ENCODE measurements at places on chromosomes 1 and 21.

GRCh38 chr1:241171991-241172390 lies 185.0 kb downstream of the RGS7 start:
- no peak for DNase-seq

DNA sequence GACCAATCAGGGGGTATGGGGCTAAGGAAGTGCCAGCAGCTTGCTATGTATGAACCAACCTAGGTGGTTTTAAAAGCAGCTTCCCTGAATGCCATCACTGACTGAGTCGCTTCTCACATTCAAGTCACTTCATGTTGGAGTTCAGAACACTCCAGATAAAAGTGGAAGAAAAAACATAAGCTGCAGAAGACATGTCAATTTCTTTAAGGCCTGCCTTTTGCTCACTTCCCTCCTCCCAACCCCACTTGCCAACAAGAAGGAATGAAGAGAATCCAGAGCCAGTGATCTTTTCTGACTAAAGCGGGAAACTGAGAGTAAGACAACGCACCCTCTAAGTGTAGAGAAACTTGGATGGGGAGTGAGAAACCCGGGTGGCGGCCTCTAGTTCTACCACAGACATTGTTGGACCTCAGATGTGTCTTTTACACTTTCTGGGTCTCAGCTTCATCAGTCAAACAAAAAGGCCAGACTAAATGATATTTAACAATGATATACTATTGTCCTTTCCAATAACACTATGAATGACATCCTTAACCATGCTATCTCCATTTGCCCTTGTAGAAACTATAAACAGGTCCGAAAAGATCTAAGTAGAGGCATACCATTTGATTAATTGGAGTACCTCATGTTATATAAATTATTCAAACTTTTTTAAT lies 54.1 kb downstream of the LUZP1 start:
- no peak for DNase-seq

DNA sequence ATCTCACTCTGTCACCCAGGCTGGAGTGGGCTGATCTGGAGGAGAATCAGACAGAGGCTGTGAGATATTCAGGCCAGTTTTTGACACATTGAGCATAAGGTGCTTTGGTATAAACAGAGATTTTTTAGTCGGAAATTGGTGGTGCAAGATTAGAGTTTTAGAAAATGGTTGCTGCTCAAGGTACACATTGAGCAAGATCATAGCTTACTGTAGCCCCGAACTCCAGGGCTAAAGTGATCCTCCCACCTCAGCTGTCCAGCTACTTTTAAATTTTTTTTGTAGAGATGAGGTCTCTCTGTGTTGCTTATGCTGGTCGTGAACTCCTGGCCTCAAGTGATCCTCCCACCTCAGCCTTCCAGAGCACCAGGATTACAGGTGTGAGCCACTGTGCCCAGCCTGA lies 43.9 kb upstream of the USP1 start:
- DNase-seq: no peak

DNA sequence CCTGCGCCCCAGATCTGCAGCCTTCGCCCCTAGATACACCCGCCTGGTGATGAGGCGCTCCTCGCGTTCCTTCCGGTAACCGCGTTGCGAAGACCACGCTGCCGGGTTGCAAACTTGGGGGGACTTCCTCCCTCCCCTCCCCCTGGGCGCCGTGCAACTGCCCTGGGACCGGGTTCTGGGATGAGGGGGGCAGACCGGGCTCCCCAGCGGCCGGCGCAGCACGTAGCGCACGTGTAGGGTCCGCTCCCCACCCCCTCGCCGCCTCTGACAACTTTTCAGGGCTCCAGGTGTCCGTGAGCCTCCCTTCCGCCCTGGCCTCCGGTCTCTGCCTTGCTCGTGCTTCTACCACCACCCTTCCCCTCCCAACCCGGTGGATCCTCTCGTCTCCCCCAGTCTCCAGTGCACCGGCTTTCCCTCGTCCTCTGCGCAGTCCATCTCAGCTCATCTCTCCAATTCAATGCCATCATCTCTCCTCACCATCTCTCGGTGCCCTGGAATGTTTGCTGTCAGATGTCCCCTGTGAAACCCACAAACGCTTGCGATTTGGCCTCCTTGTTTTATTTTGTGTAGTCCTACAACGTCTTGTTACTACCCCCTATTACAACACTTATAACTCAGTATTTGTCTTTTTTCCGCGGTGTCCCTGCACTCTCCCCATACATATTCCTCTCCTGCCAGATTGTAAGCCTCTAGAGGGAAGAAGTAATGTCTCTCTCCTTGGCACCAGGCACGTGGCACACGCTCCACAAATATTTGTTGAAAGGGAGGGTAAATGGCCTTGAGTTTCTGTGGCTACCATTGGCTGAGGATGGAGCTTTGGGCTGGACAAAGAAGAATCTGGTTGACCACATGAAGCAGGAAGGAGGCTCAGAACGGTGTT lies 782 bp downstream of the PCAT6 start:
- DNase-seq: no peak

- DNase-seq: no peak
Observed at GRCh38 chr1:46556822-46557221, 5.4 kb upstream of the KNCN start.

DNA sequence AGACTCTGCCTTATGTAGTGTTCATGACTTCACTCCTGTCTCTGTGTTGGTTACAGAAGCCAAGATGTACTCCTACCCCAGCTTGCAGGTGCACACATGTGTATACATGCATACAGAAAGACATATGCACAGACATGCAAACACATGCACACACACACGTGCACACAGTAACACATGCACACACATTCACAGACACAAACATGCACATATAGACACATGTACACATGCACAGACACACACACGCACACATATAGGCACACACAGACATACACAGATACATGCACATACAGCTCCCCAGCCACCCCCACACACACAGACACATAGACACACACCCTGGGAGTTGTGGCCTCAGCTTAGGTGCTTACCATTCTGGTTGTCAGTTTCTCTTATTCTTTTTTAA lies 362.6 kb upstream of the C1orf174 start:
- no peak for DNase-seq

GRCh38 chr21:42356650-42357049 lies 5.9 kb upstream of the TFF2 start:
- no peak for DNase-seq

DNA sequence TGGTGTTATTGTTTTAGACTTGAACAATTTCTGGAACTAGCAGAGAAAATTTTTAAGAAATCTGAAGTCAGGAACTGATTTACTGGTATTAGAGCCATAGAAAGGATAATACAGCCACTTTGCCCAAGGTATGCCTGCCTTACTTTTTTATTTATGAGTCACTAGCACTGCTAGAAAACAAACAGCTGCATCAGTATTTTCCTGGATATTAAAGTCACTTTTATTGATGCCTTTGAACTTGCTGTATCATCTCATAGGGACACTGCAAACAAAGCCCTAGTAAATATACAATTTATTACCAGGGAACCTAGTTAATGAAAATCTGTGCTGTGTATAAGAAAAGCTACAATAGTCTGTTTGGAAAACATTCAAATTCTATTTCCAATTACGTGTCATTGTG lies 490.8 kb upstream of the TMPRSS15 start:
- DNase-seq: no peak

DNA sequence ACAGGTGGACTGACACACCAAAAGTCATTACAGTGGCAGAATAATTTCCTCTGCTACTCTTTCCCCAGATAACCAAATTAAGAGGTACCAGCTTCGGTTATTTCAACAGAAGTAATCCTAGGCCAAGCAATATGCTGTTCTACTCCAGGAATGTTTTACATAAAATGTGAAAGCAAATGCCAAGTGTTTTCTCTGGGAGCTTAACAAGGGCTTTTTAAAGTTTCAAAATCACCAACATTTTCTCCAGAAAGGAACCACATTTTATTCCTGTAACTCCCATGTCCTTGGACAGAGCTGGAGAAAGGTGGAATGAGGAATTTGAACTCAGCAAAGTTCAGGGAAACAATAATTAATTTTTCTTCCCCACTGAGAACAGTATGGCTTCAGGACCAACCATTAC lies 27.2 kb downstream of the CNN3 start:
- no peak for DNase-seq

GRCh38 chr1:101325144-101325543 lies 88.3 kb downstream of the S1PR1 start:
- DNase-seq: no peak

GRCh38 chr1:59176471-59176870 lies 120.4 kb upstream of the FGGY start:
- DNase-seq: no peak

DNA sequence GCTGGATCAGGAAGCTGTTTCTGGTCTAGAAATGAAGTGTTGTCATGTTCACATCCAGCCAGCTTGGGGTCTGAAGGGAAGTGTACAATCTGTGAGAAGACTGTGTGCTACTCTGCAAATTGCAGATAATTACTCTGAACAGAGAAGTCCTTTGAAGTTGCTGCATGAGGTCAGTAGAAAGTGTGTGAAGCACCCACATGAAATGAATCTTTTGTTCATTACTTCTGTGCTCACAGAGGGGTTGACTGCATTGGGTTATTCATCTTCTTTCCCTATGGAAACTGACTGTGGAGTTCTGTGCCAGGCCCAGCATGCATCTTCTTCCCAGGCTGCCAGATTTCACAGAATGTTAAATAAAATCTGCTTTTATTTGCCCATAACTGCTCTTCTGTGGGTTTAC lies 47.1 kb downstream of the CTH start:
- DNase-seq: no peak

DNA sequence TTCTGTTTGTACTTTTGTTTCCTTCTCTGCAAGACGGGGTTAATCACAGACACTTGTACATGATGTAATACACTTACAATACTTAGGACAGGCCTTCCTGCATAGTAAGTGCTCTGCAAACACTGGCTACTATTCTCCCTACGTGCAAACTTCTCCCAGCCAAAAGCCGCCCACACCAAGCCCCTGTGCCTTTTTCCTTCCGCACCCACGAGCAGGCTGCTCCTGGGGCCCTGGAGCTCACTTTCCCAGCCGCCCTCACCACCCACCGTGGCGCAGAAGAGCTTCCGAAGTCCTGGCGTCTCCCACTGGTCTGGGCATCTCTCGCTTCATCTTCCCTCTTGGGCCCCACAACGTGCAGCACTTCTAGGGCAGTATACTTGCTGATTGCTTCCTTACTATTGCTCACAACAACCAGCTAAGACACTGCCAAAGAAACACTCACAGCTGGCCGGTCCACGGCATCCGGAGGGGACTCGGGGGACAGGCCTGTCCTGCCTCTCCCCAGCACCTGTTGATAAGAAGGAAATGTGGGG lies 22.5 kb upstream of the GPR157 start:
- no peak for DNase-seq

DNA sequence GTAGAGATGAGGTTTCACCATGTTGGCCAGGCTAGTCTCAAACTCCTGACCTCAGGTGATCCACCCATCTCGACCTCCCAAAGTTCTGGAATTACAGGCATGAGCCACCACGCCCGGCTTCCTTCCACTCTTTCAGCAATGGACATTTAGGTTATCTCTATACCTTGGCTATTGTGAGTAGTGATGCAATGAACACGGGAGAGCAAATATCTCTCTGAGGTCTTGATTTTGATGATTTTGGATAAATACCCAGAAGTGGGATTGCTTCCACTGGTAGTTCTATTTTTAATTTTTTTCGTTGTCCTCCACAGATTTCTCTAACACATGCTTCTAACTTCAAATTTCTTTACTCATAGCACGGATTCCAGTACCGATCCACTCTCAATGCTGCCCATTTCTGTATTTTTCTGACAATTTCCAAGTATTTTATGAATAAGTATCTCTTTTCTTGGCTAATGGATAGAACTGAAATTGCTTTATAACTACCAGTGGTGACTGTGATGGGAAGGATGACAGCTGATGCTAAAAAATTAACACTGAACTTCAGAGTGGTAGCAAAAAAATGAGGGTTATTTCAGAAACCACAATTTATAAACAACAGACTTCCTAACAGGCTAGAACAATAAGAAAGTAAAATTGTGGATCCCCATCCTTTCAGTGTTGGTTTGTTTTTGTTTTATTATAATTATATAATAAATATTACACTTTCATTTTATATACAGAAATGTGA lies 327.5 kb upstream of the RUNX1 start:
- no peak for DNase-seq

DNA sequence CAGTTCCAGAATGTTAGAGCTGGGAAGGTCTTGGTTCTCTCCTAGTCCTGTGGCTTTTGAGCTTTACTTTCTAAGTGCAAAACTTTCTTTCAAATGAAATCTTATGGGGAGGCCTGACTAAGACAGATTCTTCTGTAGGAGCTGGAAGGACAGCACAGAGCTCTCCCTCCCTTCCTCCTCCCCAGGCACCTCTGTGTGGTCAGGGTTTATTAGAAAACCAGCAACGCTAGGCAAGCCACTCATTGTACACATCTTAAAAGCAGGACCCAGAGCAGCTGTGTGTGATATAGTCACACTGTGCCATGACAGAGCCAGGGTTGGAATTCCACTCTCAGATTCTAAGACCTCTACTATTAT lies 241.1 kb upstream of the RAB4A start:
- no peak for DNase-seq

DNA sequence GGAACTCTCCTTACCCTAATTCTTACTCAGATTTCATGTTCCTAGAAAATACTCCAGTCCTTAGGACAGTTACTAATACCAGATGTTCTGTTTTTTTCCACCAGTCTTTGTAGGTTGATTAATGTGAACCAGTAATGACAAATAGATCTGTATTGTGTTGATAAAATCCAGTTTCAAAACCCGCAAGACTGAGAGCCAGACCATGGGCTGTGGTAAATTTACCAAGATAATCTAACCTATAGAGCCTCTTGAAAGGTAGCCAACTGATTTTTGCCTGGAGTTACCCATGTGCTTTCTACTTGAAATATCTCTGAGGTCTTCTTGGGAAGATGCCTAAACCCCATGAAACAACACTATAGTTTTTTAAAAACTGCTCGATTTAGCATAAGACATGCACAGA lies 46.5 kb upstream of the CDC7 start:
- no peak for DNase-seq

DNA sequence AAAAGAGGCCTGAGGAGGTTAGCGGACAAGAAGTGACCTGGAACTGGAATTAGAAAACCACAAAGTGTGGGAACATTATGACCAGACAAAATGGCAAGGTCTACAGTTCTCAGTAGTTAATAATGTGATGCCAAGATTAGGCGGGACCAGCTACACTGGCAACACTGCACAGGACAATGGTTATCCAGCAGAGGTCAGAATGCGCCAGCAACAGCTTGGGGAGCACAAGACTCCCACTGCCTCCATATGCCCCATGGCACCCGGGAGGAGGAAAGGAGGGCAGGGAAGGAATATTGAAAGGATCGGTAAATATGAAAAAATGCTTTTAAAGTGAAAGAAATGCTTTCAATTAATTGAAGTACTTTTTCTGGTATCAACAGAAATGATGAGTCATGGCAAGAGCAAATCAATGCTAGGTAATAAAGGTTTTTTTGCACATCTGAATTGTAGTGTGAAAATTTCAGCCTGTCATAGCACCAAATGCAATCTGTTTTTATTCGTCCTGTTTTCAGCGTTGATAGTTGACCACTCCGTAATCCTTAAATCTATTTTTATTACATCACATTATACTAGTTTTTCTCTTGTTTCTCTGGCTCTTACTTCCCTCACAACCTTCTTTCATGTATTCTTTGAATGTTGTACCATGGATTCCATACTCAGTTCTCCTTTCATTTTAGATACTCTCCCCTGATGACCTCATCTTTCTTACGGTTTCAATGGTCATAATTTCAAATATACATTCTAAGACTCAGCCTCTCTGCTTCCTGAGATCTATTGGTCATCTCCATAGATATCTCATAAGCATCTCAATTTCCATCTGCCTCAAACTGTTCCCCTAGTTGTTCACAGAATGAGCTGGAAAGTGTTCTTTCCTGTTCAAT lies 30.7 kb downstream of the VCAM1 start:
- DNase-seq: no peak

Data from stimulated activated CD8-positive, alpha-beta memory T cell treated with anti-CD3 and anti-CD28 coated beads, Interleukin-2, amount 100 ng/mL, for 1 hour (primary cell).